ENCODE measurements at places on chromosomes 13 and 19. TPM values are rescaled to one million over a fixed set of nuclear protein-coding genes. Genes with fewer than 3 reads are reported as not detected.

Gene SHANK1
- total RNA-seq, result 0.59 TPM

Gene KLK5
- total RNA-seq, result not detected

Gene ZNF730
- total RNA-seq, result 0.41 TPM

Gene PODNL1
- 0.79 TPM for total RNA-seq

Gene CD22
- total RNA-seq, result 0.75 TPM

DNA sequence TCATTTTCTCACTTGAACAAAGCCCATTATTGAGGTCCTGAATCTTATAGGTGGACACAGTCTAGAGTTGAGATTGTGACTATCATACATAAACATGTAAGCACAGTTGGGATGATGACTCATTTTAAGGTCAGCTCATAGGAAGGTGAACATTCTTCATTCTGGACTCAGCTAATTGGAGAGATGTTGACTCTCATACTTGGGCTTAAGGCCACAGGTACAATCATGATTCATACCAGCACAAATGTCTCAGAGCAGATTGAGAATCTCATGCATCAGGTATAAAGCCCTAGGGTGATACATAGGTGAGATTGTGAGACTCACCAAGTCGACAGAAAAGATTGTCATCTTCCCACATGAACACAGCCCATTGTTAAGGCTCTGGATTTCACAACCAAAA, 62.3 kb upstream of the ZNF724 start:
- no peak for DNase-seq

DNA sequence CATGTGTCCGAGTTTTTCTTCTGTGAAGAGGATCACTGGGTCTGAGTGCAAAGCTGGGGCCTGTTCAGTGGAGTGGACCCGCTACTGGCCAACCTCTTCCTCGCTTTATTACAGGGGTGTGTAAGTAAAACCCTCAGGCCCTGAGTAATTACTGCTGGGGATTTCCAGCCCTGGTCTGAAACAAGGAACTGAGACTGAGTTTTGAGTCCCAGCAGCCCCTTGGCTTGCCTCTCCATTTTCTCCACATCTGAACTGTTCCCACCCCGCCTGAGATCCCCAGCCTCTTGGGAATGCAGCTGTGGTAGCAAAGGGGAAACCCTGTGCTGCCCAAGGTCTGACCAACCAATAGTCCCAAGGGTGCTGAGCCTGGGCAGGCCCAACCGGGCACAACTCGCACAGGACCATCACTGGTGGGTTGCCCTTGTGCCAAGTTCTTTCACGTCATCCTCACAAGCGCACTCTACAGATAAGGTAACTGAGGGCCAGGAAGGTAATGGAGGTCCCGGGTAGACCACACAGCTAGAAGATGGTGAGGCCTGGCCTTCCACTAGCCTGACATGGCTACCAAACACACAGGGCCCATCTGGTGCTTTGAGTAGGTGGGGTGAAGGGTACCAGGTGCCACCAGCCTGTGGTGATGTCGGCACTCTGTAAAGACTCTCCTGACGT, 13.7 kb upstream of the SLC35E1 start:
- no peak for DNase-seq

DNA sequence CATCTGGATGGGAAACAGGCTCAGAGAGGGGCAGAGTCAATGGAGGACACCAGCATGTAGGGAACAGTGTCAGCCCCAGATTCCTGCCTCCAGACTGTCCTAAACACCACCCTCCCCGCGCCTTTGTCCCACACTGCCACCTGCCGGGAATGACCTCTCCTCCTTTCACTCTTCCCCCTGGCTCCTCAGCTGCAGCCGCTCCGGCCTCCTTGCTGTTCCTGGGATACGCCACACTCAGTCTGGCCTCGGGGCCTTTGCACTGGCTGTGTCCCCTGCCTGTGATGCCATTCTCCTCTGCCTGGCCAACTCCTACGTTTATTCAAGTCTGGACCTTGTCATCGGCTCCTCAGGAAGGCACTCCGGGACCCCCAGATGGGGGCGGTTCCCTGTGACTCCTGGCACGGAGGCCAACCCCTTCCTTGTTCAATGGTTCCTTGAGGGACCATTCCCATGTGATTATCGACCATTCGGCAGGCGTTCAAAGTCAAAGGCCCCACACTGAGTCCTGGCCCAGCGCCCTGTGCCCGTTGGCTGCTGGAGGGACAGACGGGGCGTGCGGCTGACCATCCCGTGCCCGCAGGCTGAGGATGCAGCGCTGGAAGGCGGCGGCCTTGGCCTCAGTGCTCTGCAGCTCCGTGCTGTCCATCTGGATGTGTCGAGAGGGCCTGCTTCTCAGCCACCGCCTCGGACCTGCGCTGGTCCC, 15.8 kb downstream of the FUT6 start:
- no peak for DNase-seq

- no peak for DNase-seq
Measured at GRCh38 chr13:45876781-45877180, 25.2 kb upstream of the SIAH3 start.

DNA sequence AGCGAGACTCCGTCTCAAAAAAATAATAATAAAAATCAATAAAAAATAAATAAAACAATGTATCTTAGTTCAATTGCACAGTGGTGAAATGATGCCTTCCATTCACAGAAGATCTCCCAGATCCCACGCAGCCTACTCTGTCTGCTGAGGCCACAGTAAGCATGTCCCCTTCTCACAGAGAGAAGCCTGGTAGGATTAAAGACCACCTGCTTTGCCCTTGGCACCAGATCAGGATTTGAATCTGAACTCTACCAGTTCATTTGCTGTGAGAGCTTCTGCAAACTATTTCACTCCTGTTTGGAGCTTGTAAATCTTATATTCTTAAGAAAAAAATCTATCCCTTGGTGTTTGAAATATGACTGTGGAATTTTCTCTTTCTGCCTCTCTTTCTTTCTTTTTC, 2.2 kb upstream of the SLC7A1 start:
- no peak for DNase-seq

DNA sequence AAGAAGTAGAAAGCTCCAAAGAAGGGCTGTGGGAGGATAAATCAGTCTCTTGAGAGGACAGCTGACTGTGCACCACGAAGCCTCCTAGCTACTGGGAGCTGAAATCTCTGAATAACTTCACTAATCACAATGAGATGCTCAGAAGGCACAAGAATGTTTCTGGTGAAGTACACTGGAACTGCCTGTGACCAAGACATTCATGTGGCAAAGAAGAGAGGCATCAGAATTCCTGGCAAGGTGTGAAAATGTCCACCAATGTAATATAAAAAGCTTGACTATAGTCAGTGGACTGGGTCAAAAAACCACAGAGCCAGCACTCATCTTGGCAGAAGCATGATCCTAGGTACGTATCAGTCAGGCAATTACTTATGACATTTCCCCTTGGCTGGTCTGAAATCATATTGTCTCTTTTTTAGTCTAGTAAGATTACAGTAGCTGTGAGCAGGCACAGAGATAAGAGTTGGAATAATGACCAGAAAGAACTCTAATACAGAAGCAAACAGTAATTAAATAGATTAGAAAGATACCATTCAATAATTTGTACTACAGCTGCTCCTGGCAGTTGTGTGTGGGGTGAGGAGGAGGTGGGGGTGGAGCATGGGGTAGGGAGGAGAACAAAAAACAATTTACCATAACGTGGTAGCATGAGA, 434.7 kb downstream of the DIAPH3 start:
- DNase-seq, result no peak
